ENCODE measurements at places on chromosomes 12 and 14.

GRCh38 chr12:1758887-1759286 is 61.5 kb upstream of the LRTM2 start:
- DNase-seq = no peak

DNA sequence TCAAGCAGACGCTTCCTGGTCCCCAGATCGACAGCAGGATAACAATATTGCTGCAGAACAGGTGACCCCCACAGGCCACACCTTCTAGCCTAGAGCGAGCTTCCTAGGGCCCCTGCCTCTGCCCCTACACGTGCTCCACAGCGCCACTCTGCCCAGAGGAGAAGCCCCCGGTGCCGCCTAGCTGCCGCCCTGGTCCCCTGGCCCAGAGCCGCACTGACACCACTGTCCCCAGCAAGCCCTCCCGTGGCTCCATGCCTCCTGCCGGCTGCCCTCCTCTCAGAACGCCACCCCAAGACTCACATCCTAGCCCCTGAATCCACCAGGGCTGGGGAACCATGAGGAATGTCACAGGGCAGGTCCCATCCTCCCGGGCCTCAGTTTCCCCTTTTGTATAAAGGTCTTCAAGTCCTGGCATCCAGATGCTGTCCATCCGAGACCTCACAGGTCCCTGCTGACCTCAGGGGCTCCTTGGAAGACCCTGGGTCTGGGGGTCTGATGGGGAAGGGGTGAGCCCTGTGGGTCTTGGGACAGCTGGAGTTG is 31.0 kb downstream of the JAG2 start:
- no peak for DNase-seq

DNA sequence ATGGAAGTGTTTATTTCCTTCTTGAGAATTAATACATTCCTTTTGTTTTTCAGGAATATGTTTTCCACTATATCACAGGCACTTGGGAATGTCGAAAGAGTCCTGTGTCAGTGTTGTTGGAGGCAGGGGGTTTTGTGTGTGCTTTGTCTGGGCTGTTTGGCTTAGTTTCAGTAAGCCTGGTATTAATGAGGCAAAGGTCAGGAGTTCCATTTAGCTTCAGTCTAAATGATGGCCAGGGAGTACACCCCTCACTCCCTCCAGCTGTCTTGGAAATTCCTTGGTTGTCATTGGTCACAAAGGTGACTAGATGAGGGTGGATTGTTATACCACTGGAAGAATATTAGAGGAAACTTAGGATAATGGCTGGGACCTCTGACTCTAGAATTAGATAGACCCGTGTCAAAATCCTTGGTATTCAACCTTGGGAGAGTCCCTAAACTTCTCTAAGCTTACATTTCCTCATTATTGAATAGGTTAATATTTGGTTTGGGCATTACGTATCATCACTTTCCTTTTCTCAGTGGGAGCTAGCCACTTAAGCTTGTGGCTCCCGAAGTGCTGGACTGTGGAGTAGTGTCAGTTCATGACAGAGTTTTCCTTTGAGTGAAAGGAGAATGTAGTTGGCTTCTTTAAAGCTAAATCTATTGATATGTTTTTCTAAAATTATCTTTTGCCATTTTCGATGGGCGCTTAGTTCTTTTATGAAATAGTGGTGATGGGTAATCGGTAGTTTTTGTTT is 5.2 kb downstream of the FRS2 start:
- DNase-seq = peak; percentile 67

DNA sequence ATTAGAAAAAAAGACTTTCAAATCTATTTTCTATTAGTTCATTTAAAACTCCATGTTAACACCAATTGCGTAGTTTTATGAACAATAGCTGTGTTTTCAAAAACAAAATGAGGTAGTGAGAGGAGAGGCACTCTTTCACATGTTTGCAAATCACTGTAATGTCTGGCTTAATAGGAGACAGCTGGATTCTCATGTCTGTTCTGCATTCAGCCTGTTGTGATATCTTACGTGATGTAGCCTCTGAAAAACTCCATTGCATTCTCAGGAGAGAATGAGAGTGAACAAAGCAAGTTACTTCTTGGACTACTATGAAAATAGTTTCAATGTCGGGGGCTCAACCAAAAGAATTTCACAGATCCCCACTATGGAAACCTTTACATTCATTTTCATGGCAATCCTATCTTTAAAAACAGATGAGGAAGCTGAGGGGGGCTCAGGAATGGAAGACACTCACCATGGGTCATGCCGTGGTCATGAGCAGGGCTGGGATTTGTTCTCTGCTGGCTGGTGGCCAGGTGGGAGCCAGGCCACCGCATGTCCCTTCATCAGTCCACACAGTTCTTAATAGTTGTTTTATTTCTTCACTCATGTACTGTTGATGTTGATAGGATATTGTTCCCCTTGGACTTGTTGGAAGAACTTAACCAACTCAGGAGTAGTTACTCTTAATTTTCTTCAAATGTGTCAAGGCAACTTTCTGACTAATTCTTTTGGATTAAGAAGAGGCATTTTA is 346.2 kb upstream of the FAR2 start:
- DNase-seq = no peak

DNA sequence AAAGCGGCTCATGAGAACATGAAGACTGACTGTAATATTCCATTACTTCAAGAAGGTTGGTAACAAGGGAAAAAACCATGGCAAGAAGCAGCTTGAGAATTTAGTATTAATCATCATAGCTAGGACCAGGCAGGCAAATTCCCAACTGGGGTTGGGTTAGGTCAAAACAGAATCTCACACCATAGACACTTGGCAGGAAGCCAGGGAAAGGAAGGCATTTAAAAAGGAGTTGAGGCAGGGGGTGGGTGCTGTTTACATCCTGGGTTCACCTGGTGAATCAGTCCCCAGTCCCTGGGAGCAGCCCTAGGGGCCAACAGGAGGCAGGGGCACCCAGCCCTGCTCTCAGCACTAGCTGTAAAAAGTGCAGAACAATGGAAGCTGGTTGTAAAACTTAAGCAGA is 108.6 kb downstream of the EGLN3 start:
- DNase-seq = no peak

DNA sequence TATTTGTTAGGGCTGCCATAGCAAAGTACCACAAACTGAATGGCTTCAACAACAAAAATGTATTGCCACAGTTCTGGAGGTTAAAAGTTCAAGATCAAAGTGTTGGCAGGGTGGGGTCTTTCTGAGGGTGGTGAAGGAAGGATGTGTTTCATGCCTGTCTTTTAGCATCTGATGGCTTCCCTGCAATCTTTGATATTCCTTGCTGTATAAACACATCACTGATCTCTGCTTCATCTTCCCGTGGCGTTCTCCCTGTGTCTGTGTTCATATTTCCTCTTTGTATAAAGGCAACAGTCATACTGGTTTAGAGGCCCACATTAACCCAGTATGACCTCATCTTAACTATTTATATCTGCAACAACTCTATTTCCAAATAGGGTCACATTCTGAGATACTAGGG is 167.5 kb downstream of the BTG1 start:
- DNase-seq = no peak

DNA sequence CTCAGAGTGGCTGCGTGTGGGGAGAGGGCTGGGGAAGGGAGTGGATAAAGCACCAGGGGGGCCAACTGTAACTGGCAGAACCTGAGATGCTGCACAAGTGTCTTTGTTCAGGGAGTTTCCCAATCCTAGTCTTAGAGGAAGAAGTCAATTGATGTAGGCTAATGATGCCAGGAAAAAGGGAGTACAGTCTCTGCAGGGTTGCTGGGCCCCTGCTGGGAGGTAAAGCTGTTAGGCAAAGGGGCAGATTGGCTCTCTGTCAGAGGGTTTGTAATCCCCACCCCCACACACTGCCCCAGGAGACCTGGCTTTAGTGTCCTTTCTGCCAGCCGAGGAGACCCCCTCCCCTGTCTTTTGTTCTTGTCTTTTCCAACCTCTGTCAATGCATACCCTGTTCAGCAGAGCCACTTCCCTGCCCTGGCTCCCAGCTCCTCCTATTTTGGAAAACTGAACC is 178.4 kb downstream of the KCNA5 start:
- DNase-seq = no peak

GRCh38 chr14:55401751-55402150 is 9.9 kb downstream of the ATG14 start:
- no peak for DNase-seq

DNA sequence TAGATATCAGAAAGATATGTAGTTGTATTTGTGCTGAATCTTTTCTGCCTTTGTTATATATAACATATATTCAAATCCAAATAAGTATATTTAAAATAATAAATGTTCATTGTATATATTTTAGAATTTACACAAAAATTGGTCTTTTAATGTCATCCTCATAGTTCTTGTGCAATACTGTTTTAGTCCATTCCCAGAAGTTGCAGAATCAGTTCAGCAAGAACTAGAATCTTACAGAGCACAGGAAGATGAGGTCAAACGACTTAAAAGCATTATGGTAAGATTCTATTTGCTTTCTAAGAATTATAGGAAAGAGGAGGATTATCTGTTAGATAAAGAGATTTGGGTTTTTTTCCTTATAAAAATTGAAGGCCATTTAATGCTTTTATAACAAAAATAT is 51.0 kb downstream of the SCFD1 start:
- DNase-seq = no peak

DNA sequence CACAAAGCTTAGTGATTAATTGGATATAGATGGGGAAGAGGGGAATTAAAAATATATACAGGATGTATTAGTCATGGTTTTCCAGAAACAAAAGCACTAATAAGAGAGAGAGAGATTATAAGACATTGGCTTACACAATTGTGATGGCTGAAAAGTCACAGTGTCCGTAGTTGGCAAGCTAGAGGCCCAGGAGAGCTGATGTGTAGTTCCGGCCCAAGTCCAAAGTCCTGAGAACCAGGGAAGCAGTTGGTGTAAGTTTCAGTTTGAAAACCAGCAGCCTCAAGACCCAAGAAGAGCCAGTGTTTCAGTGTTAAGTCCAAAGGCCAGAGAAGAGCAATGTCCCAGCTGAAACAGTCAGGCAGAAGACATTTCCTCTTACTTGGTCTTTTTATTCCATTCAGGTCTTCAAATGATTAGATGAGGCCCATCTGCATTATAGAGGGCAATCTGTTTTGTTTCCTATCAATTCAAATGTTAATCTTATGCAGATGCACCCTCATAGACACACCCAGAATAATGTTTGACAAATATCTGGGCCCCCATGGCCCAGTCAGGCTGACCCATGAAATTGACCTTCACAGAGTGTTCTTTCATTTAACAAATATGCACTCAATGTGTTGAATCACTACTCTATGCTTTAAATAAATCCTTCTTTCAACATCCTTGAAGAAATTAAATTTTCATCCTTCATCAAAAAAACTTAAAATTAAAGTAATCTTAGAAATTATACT is 67.2 kb upstream of the DIO2 start:
- DNase-seq = no peak

GRCh38 chr12:46438719-46439319 is 66.2 kb upstream of the SLC38A2 start:
- DNase-seq = no peak

GRCh38 chr12:132322206-132323132 is 6.9 kb downstream of the GALNT9 start:
- no peak for DNase-seq
